SK-N-MC (cell line): ENCODE measurements at places on chromosomes 5 and 9.

DNA sequence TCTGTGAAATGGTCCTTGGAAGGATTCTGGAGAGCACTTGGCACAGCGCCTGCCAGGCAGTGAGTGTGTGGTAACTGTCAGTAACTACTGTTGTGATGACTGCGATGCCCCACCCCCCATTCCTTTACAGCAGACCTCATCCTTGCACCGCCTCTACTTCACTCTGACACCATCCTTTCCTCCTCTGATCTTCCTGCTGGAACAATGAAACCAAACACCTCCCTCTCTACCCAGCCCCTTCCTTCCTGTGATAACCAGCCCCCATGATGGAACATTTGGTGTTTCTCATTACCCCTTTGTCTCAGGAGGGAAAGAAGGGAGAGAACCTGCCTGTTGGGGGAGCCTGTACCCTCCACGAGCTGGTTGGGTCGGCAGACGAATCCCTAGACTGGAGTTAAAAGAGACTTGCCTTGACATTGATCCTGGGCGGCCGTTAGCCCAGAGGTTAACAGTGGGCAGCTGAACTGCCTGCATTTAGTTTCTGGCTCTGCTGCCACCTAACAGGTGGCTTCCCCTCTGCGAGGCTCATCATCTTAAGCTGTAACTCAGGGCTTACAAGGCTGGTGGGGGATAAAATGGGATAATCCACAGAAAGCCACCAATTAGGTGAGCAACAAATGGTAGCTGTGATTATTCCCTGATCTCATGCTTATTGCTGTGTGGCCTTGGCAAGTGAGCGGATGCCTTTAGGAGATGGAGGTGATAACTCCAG is 34.2 kb upstream of the GRPEL2 start:
- no peak for DNase-seq

DNA sequence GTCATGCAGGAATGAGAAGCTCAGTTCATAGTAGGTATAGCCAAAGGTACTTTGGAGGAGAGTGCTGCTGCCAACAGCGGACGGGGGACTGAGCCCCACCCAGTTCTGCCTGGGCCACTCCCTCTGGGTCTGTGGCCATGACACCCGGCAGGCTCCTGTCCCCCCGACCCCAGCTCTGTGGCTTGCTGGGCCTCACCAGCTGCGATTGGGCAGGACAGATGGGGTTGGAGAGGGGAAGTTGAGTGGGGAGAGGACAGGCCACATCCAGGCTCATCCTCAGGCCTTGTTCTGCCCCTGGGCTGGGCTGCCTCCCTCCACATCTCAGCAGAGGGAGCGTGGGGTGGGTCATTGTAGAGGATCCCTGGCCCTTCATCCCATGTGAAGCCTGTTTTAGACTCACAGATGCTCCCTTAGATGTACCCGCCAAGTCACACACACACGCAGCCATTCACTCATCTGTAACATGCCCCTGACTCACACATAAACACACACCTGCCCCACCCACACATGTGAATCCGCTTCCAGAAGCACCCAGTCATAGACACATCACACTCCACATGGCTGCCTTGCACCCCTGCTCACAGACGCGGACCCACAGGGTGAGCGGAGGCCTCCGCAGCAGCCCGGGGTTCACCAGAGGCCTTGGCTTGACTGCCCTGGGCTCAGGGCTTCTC is 48.8 kb downstream of the NTNG2 start:
- no peak for DNase-seq

- DNase-seq = no peak
These were observed 588 bp upstream of the ZBED3 start for GRCh38 chr5:77087484-77088261.

DNA sequence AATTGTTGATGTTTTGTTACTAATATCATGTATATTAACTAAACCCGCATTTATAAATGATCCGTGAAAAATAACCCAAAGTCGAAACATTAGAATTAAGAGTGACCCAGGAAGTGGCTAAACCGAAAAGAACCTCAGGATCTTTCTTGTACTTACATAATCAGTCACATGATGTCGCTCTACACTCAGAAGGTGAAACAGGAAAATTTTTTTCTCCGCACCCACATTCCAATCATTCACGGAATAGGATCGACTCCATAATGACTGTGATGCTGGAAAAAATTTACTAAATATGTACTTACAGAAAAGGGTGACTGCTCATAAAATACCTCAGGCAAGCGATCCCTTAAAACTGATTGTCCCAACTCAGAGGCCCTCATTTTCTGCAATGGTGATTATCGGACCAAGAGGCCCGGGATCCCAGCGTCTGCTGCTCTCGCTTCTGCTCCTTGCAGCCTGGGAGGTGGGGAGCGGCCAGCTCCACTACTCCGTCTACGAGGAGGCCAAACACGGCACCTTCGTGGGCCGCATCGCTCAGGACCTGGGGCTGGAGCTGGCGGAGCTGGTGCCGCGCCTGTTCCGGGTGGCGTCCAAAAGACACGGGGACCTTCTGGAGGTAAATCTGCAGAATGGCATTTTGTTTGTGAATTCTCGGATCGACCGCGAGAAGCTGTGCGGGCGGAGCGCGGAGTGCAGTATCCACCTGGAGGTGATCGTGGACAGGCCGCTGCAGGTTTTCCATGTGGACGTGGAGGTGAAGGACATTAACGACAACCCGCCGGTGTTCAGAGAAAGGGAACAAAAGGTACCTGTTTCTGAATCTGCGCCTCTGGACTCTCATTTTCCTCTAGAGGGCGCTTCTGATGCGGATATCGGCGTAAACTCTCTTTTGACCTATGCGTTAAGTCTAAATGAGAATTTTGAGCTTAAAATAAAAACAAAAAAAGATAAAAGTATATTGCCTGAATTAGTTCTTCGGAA is at the start of gene PCDHA12:
Gene PCDHA12 (plus strand): TSS at position 224 of the 981 bp plus-strand sequence. CDS start 165 bp downstream, at position 389.
- no peak for DNase-seq
